ENCODE measurements at places on chromosomes 4 and X. TPM values are rescaled to one million over a fixed set of nuclear protein-coding genes. Genes with fewer than 3 reads are reported as not detected.

- no peak for DNase-seq
Observed at GRCh38 chr4:66404141-66404540, 733.9 kb upstream of the EPHA5 start.

The RBMXL3 gene
- not detected for total RNA-seq

DNA sequence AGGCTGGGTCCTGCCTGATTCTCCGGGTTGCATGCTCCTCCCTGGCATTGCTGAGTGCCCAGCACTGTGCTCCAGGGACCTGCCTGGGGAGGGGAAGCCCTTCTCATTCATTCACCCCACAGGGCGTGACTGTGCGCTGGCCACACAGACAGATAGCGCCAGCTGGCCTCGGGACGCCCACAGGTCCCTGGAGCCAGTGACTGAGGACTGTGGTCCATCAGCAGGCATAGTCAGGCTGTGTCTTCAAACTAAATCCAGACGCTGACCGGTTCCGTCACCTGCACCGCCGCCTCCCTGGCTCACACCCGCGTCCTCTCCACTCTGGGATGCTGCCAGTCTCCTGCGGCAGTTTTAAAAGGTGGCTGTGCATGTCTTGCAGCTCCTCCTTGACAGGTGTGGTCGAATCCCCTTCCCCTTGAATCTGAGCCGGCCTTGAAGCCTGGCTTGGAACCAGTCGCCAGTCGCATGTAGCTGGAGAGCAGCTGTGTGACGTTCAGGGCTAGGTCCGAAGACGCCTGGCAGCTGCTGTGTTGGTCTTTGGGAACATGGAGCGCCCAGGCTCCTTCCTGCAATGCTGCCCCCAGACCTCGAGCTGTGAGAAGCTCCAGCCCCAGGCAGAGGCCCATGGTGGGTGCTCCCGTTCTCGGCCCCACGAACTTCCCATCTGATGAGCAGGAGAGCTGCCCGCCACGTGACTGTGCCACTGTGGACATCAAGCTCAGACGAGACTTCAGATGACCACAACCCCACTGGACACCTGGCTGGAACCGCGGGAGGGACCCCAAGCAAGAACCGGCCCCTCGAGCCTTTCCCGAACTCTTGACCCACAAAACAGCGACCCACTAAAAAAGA is 94.1 kb downstream of the ADRA2C start:
- no peak for DNase-seq

GRCh38 chrX:28920153-28920943 is 333.1 kb downstream of the IL1RAPL1 start:
- DNase-seq = no peak

The SPANXN1 gene
- not detected for total RNA-seq

DNA sequence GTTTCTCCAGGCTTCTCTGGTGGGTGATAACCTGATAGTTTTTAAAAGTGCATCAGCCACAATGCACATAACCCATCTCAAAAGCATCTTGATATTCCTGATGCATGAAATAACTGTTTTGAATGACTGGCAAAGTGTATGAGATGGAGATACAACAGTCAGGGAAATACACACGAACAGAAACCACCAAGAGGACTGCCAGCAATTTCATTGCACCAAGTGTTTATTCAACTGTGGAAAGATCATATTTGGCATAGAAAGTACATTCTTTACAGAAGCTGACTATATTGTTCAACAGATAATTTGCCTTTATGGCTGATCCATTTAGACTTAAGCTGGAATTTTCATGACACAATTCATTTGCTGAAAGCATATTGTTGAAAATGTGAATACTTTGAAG is 139.5 kb downstream of the SLIT2 start:
- no peak for DNase-seq

DNA sequence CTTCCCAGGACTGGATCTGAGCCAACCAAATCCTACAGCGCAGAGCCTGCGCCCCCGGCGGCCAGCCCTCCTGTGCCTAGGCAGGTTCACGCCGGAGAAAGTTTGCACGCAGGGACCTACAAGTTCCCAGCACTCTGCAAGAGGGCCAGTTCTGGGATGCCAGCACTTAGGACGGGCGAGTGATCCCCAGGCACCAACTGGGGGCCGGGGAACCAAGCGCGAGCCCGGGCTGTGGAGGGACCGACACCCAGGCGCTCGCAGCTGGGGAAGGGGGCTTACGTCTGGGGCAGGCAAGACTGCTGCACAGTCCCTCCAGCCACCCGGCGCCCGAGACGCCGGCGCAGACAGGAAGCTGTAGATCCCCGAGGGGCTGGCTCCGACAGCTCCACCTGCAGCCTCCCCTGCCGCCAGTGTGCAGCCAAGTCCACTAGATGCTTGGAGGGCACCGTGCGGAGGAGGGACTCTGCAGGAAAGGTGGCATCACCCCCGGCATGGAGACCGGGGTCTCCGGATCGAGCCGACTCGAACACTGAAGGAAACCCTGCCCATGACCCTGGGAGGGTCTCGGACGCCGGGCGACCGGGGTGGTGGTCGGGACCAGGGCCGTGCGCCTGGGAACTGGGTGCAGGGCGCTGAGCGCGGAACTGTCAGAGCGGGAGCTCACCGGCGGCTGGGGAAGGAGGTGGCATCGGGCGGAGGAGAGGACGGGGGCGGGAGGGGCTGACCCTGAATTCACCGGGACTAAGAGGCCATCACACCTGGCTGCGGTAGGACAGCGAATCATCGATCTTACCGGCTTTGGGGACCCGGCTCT is 566 bp downstream of the CORIN start:
- DNase-seq = no peak

The EVC2 gene
- 7.1 TPM for total RNA-seq

DNA sequence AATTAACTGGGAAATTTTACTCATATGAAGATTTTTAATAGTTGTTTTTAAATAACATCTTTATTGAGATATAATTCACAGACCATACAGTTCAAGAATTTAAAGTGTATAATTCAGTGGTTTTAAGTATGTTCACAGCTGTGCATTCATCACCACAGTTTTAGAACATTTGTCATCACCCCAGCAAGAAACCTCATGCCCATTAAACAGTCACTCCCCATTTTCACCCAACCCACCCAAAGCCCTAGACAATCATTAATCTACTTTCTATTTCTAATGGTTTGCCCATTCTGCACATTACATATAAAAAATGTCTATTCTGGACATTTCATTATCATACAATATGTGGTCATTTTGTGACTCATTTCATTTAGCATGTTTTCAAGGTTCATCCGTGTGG is 2.8 kb downstream of the UPRT start:
- DNase-seq = no peak

- DNase-seq = no peak
Observed at GRCh38 chr4:61200187-61200915, at the start of gene ADGRL3. Gene ADGRL3 (plus strand): TSS chr4:61200326.

The TLR1 gene
- 16.6 TPM for total RNA-seq

DNA sequence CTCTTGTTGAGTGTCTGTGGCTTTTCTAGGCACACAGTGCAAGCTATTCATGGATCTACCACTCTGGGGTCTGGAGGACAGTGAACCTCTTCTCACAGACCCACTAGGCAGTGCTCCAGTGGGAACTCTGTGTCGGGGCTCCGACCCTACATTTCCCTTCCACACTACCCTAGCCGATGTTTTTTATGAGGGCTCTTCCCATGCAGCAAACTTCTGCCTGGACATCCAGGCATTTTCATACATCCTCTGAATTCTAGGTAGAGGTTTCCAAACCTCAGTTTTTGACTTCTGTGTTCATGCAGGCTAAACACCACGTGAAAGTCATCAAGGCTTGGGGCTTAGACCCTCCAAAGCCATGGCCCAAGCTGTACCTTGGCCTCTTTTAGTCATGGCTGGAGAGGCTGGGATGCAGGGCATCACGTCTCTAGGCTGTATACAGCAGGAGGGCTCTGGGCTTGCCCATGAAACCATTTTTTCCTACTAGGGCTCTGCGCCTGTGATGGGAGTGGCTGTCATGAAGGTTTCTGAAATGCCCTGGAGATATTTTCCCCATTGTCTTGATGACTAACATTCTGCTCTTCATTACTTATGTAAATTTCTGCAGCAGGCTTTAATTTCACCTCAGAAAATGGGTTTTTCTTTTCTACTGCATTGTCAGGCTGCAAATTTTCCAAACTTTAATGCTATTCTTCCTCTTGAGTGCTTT is 249.8 kb upstream of the CPEB2 start:
- DNase-seq = no peak

- no peak for DNase-seq
Observed at GRCh38 chrX:105634180-105634579, 188.2 kb upstream of the NRK start.

DNA sequence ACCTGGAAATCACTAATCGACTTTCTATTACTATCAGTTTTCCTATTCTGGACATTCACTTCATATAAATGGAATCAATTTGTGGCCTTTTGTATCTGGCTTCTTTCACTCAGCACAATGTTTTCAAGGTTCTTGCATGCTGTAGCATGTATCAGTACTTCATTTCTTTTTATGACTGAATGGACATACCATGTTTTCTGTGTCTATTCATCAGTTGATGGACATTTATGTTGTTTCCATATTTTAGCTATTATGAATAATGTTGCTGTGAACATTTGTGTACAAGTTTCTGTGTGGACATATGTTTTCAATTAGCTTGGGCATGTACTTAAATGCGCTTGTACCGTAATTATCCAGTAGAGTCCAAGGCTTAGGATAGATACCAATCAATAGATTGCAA is 19.9 kb upstream of the RELL1 start:
- no peak for DNase-seq

DNA sequence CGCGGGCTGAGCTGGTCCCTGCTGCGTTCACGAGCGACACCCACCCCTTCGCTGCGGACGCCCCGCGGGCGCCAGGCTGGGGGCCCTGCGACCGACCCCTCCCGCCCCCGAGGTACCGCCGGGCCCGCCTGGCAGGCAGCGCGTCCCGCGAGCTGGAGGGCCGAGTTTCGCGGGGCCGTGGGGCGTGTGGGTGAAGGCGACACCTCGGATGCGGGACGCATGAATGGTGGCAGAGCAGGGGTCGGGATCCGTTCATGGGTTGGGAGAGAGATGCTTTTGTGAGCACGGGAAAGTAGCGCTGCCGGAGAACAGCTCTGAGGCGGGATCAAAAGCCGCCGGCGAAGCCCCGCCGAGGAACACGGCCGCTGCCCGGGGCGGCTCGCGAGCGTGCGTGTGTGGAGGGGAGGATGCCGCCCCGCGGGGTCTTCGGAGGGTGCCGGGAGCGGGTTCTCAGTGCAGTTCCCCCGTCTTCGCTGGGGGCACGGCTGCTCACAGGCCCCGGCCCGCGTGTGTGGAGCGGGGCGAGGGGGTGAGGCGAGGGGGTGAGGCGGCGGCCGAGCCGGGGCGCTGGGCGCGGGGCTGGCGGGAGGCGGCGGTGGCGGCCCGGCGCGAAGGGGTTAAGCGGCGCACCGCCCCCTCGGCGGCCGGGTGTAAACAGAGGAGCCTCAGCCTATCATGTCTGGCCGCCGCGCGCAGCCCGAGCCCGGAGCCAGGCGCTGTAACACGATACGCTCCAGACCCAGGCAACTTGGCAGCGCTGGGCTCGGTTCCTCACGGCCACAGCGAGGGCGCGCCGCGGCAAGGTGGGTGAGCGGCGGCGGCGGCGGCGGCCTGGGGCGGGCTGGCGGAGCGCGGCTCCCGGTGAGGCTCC is 205.3 kb downstream of the TENM3 start:
- peak; percentile 87 for DNase-seq

GRCh38 chr4:127601029-127601428 is 31.7 kb upstream of the INTU start:
- DNase-seq = no peak

- DNase-seq = no peak
Observed at GRCh38 chr4:102047616-102048015, 257.1 kb downstream of the BANK1 start.

DNA sequence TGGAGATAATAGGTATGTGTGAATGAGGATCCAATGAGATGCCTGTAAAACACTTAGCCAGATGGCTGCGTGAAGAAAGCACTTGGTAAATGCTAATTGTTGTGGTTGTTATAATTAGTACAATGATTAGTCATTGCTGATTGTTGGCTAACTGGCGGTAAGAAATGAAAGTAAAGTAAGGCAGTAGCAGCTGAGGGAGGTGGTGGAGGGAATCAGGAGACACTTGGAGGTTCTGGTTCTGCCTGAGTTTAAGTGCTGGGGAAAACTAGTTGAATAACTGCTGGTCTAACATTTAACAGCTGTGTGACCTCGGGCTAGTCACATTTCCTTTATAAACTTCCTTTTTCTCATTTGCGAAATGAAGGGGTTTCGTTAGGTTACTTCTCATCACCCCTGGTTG is 30.9 kb downstream of the CD38 start:
- DNase-seq = no peak

- no peak for DNase-seq
Observed at GRCh38 chr4:150771382-150771781, 189.4 kb downstream of the MAB21L2 start.

- DNase-seq = no peak
Observed at GRCh38 chr4:188611143-188611542, 471.9 kb downstream of the TRIML1 start.

DNA sequence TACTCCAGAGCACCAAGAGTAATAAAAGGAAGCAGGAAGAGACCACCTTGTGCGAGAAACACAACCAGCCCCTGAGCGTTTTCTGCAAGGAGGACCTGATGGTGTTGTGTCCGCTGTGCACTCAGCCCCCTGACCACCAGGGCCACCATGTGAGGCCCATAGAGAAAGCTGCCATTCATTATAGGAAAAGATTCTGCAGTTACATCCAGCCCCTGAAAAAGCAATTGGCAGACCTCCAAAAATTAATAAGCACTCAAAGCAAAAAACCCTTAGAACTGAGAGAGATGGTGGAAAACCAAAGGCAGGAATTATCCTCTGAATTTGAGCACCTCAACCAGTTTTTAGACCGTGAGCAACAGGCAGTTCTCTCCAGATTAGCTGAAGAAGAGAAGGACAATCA is 5.7 kb downstream of the TRIM75 start:
- no peak for DNase-seq

The HTN1 gene
- total RNA-seq = not detected

DNA sequence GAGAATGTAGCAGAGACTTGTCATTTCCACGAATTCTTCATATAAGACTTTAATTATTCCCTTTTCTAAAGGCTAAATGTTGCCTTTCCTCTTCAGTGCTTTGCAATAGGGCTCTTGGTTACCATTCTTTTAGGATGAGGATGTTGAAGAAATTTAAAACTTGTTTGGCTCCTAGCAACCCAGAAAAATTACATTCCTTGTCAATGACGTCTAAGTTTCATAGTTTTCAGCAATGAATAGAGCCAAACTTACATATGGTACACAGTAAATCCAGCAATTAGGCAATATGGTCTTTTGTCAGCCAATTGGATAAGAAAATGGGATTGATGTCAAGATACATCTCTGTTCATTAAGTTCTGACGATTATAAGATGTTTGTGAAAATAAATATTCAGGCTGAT is 1639.6 kb upstream of the PCDH10 start:
- no peak for DNase-seq

- no peak for DNase-seq
Observed at GRCh38 chr4:102585329-102585728, 84.2 kb downstream of the NFKB1 start.

The PAGE4 gene
- total RNA-seq = not detected

The VSIG1 gene
- total RNA-seq = 56.9 TPM
